D721Med (cell line): ENCODE measurements at places on chromosomes 5 and 9.

GRCh38 chr9:20188616-20189369 is 400.0 kb upstream of the SLC24A2 start:
- no peak for DNase-seq

- DNase-seq: no peak
Measured at GRCh38 chr5:174293481-174293880, 248.0 kb downstream of the NSG2 start.

DNA sequence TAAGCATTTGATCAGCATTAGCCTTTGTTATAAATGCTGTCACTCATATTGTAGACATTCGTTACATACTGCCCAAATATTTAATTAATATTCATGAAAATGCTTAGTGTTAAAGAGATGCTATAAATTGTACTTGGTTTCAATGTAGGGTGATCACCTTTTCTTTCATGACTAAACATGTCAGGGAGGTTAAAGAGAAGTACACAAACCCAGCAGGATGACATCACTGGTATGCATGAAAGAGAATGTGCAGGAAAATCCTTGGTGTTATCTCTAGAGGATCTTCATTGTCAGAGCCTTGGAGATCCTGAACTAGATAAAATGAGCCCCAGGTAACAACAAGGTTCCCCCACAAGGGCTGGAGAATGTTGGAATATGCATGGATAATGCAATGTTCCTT is 33.0 kb upstream of the SV2C start:
- no peak for DNase-seq

DNA sequence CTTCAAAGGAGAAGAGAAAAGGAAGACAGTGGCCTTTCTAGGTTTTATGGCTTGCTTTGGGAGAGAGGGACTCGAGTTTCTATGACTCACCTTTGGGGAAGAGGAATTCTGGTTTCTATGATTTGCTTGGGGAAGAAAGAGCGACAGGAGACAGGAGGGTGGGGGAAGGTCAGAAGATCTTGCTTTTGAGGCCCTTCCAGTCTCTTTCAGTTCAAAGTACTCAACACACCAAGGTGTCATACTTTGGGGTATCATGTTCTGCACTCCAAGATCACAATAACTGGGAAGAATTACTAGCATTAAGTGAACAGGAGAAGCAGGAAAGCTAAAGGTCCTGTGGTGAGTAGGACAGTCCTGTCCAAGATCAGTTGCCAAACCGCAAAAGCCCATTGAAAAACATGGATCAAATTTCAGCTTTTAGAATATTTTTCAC is 324.5 kb downstream of the ARHGEF28 start:
- no peak for DNase-seq
